ENCODE measurements at places on chromosomes 3 and 15.

DNA sequence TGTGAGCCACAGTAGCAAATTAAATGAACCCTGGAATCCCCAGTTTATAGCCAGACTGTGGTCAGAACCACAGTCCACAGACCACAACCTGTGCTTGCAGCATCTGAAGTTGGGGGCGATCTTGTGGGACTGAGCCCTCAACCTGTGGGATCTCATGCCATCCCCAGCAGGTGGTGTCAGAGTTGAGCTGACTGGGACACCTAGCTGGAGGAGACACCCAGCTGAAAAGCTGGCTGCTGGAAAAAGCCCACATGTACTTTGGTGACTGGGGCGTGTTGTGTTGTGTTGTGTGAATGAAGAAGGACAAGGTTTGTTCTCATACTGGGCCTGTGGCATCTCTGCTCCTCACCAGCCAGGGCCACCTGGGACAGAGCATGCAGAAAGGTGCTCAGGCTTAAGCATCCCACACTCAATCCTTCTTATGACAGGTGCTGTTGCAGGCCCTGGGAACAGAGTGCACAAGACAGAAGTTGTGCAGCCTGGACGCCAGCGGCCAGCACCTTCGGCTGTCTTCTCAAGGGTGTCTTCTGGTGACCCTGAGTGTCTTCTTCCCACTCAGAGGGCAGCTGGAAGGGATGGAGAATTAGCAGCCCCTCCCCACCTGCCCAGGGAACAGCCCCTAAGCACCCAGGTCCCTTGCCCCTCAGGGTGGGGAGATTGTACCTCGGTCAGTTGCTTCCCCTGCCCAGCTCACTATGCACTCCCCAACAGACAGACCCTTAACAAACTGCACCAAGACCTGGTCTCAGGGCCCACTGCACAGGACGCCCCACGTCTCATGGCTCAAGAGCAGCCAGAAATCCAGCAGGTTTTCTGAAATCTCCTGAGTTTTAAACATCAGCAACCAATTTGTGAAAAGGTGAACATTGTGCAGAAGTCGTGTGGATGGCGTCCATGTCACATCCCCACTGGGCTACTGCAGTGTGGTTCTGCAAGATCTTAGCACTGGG, 2.2 kb upstream of the UROC1 start:
- DNase-seq: no peak

DNA sequence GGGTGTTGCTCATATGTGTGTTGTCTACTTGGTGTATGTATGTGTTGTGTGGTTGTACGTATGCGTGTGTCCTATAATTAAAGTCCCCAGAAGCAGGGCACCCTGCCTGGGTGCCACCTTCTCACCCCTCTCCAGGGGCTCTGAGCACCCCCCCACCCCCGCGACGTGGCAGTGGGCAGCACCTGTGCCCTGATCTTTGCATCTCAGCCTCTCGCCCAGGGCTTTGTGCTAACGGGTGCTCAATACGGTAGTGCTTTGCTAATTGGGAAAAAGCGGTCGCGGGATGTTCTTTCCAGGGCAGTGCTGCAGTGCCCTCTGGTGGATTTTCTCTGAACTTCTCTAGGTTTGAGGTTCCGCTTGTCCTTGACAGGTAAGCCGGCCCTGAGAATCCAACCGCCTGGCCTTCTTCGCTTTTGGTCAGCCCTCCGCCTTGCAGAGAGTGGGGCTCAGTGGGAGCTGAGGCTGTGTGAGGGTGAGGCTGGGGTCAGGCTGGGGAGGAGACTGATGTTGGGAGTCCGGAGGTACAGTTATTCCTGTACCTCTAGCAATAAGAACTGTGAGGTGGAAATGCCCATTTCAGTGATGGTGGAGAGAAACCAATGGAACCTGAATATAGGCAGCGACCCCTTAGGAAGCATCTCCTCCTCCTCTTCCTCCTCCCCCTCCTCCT, 17.6 kb upstream of the EPHB3 start:
- peak; percentile 77 for DNase-seq

- no peak for DNase-seq
Observed at GRCh38 chr15:62426387-62426956, 261.4 kb upstream of the C2CD4B start.

DNA sequence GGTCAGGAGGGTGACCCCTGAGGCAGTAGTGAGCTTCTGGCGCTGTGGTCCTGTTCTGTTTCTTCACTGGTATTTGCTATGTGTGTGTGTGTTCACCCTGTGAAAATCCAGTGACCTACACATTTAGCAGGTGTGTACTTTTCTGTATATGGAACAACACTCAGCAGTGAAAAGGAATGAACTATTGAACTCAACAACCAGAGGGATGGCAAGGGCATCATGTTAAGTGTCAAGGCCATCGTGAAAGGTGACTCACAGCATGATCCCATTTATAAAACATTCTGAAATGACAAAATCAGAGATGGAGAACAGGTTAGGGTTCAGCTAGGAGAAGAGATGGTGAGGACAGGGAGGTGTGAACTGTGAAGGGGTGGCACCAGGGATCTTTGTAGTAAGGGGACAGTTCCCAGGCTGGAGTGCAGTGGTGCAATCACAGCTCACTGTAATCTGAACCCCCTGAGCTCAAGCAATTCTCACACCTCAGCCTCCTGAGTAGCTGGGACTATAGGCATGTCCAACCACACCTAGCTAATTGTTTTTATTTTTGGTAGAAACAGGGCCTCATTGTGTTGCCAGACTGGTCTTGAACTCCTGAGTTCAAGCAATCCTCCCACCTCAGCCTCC, 10.0 kb upstream of the RAB43 start:
- no peak for DNase-seq

DNA sequence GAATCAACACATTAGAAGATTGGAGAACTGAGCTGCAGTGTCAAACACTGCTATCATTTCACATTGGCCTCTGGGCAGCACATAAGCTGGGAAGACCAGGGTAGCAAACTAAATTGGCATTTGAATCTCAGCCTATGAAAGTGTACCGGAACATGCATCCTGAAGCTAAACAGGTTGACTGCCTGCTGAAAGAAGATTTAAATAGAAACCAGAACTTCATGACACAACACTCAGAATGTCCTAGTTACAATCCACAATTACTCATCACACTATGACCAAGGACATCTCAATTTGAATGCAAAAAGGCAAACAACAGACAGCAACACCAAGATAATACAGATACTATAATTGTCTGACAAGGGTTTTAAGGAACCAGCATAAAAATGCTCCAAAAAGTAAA, 26.2 kb downstream of the TM2D3 start:
- no peak for DNase-seq

GRCh38 chr3:197002701-197003454, 26.7 kb downstream of the MELTF start:
- peak; percentile 98 for DNase-seq

DNA sequence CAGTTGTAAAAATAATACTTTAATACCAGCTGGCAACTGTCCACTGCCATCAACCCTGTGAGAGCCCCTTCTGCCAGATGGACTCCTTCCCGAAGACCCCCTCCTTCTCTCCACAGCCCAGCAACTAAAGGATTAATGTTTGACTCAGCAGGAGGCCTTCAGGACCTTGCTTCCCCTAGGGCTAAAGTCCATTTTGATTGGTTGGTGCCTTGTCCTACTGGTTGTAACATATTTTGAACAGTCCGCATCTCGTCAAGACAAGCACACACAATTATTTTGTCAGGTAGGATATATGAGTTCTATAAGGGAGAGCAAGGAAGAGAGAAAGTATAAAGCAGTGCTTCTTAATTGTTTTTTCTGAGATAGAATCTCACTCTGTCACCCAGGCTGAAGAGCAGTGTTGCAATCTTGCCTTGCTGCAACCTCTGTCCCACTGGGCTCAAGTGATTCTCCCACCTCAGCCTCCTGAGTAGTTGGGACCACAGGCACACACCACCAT, 18.6 kb downstream of the ACOX2 start:
- DNase-seq: no peak

DNA sequence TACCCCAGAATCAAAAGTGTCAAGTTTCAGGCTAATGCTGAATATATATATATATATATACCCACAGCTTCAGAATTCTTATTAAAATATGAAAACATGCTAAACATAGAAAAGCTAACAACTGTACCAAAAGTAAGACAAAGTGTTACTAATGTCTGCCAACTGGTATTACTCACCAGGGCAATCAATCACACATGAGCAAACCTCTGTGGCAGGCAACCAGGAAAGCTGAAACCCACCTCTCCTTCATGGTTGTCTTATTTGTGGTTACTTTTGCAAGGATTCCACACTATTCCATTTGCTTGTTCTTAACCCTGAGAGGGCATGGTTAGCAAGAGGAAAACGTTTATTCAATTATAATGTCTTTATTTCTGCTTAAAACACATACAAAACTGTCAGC, 512.3 kb upstream of the MDFIC2 start:
- no peak for DNase-seq

DNA sequence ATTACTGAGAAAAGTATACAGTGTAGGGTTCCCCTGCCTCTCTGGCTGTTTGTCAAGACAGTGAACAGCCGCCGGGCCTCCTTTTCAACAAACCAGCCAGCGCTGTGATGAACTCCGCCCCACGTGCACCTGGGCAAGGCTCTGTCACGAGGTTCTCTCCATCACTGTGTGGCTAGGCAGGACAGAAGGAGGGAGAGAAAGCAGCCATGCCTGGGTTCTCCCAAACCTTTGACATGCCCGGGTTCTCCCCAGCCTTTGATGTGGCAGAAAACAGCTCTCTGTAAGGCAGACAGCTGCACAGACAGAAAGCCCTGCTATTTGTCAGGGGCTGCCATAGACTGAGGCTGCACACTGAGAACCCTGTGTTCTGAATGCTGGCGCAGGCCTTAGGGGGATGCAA, 101.4 kb upstream of the TRPM1 start:
- DNase-seq: no peak

- no peak for DNase-seq
Observed at GRCh38 chr3:60599586-60599985, 651.7 kb downstream of the FHIT start.

GRCh38 chr3:14093831-14094230, 30.8 kb downstream of the CHCHD4 start:
- no peak for DNase-seq

DNA sequence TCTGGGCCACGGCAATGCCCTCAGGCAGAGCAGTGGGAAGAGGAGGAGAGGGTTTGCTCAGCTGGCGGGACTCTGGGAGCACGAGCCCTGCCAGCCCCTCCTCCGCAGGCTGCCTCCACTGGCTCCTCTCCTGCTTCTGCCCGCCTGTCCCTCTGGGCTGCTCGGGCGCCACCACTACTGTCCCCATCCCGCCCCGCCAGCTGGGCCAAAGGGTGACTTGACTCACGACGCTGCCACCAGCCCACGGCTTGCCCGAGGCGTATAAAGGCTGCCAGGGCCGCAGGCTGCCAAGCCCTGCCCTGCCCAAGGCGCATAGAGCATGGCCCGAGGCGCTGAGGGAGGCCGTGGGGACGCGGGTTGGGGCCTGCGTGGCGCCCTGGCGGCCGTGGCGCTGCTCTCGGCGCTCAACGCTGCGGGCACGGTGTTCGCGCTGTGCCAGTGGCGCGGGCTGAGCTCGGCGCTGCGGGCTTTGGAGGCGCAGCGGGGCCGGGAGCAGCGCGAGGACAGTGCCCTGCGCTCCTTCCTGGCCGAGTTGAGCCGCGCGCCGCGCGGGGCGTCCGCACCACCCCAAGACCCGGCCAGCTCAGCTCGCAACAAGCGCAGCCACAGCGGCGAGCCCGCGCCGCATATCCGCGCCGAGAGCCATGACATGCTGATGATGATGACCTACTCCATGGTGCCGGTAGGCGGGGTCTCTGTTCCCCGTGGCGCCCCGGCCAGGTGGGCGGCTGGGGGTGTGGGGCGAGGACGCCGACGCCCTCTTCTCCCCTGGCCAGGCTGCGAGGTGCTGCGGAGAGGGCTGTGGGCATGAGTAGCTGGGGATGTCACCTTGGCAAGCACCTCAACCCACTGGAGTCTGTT, at the start of gene GLDN:
Gene GLDN, plus strand, starts transcription at position 290 of the 861 bp plus-strand sequence. Its CDS starts 30 bp downstream, at position 320.
- DNase-seq: no peak

GRCh38 chr15:45981625-45982024, 346.8 kb downstream of the SQOR start:
- DNase-seq: no peak

DNA sequence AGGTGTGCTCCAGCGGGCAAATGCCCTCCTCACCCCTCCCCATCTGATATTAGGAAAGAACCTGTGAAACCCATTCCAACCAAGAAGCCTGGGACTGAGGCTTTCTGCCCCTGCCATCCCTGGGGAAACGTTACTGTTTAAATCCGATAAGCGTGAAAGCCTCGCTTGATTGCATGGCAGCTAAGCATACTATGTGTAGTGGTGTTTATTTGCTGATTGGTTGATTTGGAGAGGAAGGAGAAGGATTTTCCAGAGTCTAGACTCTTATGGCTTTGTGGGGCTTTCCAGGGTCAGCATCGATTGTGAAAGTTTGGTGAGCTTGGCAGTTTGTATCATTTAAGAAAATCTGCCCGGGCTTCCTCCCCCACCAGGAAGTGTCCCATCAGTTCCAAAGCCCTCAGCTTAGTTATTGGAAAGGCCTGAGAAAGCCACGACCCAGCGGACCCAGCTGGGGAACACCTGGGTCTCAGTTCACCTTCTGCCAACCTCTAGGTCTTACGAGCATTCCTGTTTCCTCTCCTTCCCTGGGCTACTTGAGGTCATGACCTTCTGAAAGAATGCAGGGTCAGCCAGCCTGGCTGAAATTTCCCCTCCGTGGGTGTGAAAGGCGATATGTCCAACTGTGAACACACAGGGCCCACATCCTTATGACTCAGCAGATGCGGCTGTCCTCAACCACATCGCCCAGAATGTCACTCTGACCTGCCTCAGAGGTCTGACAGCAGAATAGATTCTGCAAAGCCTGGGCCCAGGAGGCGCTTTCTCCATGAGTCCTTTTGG, 62.8 kb upstream of the HERC1 start:
- peak; percentile 75 for DNase-seq

DNA sequence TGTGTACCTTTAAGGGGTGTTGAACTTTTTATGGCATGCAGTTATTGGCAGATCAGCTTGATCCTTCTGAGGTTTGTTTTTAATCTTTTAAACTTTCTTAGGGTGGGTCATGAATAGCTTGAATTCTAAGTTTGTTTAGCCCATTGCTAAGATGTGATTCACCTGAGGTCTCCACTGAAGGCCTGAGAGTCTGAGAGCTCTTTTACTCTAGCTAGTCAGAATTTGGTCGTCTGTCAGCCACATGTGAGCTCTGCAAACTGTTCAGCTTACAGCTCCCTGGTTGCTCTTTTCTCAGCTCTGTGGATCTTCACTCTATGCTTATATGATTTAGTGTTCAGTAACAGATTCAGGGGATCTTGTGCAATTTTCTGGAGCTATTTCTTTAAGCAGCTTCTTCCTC, 161.3 kb downstream of the ABHD5 start:
- no peak for DNase-seq

DNA sequence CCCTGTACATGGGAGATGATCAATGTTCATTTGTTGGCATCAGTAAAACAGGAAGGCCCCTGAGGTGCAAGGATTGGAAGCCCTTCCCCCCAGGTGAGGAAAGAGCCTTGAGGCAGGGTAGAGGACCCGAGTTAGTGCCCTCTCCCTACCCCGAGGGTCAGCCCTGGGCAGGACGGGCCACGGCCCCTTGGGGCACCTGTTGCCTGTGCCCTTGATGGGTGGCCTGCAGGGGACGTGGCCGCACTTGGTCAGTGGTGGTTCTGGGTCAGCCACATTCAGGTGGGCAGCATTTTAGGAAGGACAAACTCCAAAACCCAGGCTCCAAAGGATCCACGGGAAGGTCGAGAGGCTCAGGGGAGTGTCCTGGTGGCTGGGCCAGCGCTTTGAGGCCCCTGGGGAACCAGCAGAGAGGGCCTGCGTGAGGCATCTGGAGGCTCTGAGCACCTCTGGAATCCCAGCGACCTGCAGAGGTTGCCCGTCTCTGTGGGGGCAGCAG, 15.8 kb upstream of the RPUSD3 start:
- no peak for DNase-seq

GRCh38 chr3:45464336-45465170, 76.2 kb downstream of the LARS2 start:
- no peak for DNase-seq

- DNase-seq: no peak
Observed at GRCh38 chr3:129228891-129229585, 20.4 kb upstream of the COPG1 start.

Measured in GM19239 (cell line).